Fibroblast of lung (primary cell): ENCODE measurements at places on chromosomes 12 and 14. TPM values are rescaled to one million over a fixed set of nuclear protein-coding genes. Genes with fewer than 3 reads are reported as not detected.

DNA sequence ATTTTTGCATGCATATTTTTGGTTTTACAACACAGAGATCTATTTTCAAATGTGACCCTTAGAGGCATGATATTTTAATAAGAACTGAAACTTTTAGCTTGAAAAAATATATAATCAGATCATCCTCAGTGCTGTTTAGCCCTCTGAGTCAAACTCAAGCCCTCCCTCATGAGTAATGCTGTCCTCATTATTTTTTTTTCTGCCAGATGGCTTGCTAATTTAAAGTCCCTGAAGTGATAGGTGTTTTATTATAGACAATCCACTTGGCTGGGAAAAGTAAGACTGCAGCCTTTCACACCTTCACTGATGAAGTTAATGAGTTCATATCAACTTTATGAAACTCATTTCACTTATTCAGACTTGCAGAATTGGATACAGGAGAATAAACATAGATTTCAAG is 227.7 kb downstream of the SLC16A7 start:
- DNase-seq, result no peak

DNA sequence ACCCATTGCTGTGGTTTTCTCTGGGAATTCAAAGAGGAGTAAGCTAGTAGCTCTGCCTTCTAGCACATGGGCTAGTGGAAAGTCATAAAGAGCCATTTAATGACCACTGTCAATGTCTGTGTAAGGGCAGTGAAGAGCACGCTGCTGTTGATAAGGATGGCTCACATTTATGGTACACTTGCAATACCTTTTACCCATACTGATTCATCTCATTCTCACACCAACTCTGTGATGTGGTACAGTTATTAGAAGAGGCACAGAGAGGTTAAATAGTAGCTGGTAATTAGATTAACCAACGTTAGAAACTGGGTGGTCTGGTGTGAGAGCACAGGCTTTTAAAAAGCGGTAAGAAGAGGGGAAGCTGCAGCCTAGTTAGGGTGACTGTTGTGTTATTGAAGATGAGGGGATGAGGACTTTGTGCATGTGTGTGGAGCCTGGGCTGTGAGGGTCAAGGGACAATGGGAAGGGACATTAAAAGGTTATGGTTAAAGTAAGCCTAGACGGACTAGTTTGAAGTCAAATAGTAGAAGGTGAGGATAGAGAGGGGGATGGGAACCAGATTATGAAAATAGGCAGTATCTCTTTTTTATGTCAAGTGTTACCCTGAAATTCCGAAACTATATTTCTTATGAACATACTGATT is 25.2 kb downstream of the RASSF3 start:
- DNase-seq, result no peak

- peak; percentile 11 for DNase-seq
These were observed 90.4 kb downstream of the SLC8A3 start for GRCh38 chr14:70098250-70098809.

DNA sequence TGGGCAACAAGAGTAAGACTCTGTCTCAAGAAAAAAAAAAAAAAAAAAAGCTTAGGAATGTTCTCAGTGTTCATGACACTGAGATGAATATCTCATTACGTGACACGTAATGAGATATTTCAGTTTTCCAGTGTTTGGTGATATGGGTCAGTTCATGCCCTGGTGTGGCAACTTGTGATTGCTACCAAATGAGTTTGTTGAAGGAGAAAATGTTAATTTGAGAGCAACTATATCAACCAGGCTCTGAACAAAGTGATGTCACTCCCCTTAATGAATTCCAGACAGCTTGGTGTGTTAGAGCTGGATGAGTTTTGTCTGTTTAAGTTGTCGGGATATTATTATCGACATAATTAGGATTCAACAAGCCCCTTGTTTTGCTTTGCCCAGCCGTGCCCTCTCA is 211.7 kb downstream of the DPF3 start:
- DNase-seq, result peak; percentile 39

GRCh38 chr12:63006536-63006935 is 71.6 kb upstream of the PPM1H start:
- no peak for DNase-seq

- DNase-seq, result no peak
These were observed 12.9 kb downstream of the ANKRD13A start for GRCh38 chr12:110012137-110012536.

KLHDC1 gene
- 0.51 and 0.85 TPM in 2 replicates for polyA plus RNA-seq

C12orf60 gene
- 1.1 TPM in 2 replicates for polyA plus RNA-seq

INSM2 gene
- not detected in 2 replicates for polyA plus RNA-seq
